ENCODE measurements at places on chromosomes 12 and 14.

- no peak for DNase-seq
Observed at GRCh38 chr12:18217966-18218365, 43.4 kb upstream of the PIK3C2G start.

GRCh38 chr12:127355061-127355841, 911.7 kb upstream of the TMEM132C start:
- DNase-seq: peak; percentile 20

DNA sequence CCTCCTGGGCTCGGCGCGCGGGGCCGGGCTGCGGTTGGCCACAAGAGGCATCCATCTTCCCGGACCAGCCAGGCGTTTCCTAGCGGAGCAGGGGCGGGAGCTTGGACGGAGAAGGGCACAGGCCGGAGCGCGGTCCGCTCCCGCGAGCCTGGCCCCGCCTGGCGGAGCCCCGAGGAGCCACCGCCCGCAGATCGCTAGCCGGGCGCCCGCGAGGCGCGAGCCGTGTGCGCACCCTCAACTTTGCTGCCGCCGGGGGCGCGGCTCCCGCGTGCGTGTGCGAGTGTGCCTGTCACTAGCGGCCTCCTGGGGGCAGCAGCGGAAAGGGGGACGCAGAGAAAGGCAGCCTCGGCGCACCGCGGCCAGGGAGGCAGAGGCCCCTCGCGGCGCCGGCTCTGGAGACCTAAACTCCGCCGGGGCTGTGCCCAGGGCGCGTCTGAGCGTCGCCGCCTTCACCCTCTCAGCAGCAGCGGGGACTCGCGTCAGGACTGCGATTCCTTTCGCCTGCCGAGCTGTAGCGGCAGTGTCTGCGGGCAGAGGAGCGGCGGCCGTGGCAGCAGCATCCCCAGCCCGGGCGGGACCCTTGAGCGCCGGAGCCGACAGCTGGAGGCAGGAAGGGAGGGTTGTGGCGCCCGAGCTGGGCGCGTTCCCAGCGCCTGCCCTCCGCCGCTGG, 644 bp upstream of the SRGAP1 start:
- peak; percentile 85 for DNase-seq

DNA sequence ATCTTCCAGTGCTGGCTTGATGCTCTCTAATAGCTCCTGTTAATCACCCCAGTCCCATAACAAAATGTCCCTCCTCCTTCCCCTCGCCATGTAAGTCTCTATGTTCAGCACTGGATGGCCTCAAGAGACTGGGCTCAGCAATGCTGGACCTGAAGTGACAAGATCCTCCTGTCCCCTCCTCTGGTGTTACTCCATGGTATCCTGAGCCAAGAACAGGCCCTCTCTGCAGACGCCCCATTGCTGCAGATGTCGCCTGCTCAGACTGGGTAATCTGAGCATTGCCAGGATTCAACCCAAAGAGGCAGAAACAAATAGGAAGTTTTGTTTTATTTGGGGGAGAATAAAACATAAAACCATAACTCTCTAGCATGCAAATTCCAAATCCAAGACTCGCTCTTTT, 149.7 kb downstream of the NTF3 start:
- DNase-seq: no peak

GRCh38 chr14:74664717-74665116, 48.2 kb downstream of the AREL1 start:
- DNase-seq: no peak

- DNase-seq: no peak
Observed at GRCh38 chr12:116196752-116197718, 80.5 kb downstream of the MED13L start.

GRCh38 chr12:12608557-12608957, 3.1 kb upstream of the CREBL2 start:
- DNase-seq: no peak

- no peak for DNase-seq
Observed at GRCh38 chr14:24434676-24435075, 4.9 kb downstream of the KHNYN start.

All from frontal cortex (tissue), 4 donors.